Left cardiac atrium (tissue), 4 donors: ENCODE measurements at places on chromosomes 7 and 10.

DNA sequence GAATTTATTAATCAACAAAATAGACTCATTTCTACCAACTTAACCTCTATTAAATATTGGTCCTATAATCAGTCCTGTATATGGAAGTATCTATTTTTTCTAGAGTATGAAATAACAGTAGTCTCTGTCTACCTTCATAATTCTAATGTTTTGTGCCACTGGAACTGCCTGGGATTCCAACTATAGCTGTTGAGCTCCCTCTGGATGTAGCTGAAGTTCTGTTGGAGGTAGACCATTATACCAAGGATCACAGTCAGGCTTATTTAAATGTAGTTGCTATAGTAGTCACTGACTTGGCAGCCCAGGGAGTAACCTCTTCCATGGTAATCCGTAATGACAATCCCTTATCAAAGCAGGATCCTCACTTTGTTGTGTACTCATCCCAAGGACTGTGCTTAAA is 48.5 kb upstream of the PHYHIPL start:
- DNase-seq, result no peak

GRCh38 chr10:80144067-80144695 is 11.7 kb downstream of the PLAC9 start:
- DNase-seq, result no peak

DNA sequence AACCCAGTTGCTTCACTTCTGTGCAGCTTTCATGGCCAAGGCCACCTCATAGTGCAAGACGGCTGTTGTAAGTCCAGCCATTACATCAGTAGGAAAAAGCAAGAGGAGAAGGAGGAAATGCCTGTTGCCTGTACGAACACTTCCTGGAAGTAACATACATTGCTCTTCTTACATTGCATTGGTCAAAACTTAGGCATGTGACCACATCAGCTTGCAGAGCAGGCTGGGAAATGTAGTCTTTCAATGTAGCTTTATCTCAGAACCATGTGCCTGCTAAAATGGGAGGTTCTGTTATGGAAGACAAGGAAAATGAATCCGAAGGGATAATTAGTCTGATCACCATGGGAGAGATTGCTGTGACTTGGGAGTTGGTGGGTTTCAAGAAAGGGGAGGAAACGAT is 4.3 kb downstream of the SLC29A3 start:
- DNase-seq, result no peak

- DNase-seq, result no peak
These were observed 120.8 kb downstream of the NT5C2 start for GRCh38 chr10:103072276-103072675.

GRCh38 chr7:21898265-21898930 is 47.3 kb downstream of the CDCA7L start:
- DNase-seq, result no peak
